NCI-H1105 treated with DMSO at 0.1 percent for 48 hours (cell line): ENCODE measurements at places on chromosomes 6 and 20.

GRCh38 chr6:43510827-43511163, 649 bp upstream of the LRRC73 start:
- peak; percentile 72 for DNase-seq

DNA sequence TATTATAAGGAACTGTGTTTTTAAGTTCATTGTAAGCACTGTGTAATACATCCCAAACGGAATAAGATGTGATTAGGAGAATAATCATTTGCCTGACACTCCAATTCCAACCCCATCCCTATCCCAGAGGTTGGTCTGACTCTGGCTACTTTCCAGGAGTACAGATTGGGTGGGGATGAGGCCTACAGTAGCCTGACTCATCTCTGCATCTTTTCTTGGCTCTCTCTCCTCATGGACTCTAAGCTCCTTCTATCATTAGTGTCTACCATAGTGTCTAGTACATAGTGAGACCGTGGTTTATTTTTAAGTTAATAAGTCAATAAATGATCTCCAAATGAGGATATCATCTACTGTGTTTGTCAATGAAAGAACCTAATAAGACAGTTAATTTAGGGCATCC, 92.2 kb upstream of the CNKSR3 start:
- DNase-seq = no peak

- no peak for DNase-seq
Observed at GRCh38 chr6:14713966-14714631, 531.8 kb upstream of the JARID2 start.

DNA sequence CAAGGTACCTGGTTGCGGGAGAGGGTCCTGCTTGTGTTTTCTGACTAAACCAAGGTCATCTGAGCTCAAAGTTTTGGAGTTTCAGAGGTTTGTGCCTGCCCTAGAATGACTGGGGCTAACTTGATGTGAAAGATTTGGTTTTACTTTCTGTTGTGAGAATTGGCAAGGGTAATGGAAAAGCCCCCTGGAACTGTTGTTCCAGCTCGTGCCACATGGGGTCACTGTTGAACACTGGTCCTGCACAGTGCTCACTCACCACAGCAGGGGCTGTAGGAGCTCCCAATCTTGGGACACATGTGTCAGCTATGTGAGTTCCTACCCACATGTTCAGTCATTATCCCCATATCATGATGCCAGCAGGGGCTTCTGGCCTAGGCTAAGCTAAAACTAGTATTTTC, 6.5 kb downstream of the TGM6 start:
- DNase-seq = peak; percentile 19

DNA sequence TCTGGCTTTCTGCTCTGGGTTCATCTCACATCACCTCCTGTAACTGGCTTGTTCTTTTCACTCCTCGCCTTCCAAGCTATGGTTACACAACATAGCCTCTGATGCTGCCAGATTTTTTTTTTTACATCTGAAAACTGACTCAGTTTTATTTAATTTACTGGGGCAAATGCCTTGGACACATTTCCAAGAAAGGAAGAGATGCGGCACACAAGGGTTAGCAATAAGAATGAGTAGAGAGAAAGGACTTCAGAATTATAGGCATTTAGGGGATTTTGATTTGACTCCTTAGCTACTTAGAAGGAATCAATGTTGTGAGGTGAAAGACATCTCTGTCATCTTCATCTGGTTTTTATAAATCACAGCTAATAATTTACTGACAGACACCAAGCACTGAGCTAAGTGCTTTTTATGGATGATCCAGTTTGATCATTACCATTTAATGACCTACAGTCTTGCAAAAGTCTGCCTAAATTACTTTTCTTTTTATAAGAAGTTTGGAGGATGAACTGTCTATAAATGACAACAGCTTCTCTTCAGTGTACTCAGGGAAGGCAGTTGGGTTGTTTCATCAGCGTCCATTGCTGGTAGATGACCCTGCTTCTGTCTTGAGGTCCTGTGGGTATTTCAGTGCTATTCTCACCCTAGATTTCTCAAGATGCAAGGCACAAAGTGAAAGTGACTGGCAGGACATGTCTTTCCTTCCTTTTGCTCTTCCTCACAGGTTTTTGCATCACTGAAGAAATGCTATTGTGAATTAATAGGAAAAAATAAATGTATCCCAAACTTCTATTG, 31.1 kb downstream of the LAMA4 start:
- no peak for DNase-seq

DNA sequence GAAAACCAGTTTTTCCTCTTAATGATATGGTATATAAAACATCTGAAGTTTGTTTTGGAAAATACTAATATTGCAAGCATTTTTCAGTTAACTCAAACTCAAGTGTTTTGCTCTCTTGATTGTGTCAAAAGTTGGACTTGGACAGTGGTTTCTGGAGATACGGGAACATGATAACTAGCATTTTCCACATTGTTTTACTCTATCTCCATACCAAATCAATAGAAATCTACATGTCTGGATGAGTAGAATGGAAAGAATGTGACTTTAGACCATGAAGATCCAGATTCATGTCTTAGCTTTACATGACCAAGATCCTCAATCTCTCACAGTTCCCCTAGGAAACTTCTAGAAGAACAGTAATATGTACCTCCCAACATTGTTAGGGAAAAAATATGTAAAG, 22.2 kb upstream of the FBXO30 start:
- DNase-seq = no peak

DNA sequence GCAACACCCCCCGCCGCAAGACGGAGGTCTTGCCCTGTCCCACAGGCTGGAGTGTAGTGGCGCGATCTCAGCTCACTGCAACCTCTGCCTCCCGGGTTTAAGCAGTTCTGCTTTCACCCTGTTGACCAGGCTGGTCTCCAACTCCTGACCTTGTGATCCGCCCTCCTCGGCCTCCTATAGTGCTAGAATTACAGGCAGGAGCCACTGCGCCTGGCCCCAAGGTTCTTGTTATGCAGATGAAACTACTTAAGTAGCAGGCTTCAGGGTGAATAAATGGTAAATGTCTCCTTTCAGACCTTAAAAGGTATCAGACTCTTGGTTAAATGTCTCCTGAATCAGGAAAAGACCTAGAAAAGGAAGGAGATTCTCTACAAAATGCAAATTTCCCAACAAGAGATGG, 95.4 kb upstream of the TMEM181 start:
- DNase-seq = no peak

DNA sequence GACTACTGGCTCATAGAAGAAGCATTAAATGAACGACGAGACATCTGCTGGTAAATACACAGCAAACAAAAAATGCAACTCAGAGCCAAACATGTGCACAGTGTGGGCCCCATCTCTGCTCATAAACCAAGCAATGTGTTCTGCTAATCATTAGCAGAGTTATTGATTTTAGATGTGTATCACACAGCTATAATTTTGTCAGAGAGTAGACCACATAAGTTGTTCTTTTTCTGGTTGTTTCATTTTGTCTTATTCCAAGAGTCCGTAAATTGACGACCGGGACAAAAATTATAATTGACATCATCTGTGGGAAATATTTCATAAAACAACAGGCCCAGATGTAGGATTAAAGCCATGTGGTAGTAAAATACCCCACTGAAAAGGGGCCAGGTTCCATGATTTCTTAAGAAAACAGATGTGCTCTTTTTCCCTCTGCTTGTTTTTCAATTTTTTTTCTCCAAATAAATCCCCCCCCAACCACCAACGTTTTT, 423.6 kb downstream of the HAO1 start:
- peak; percentile 19 for DNase-seq

GRCh38 chr6:23245572-23245971, 676.2 kb downstream of the HDGFL1 start:
- no peak for DNase-seq

GRCh38 chr6:131213501-131213990, 78.3 kb downstream of the AKAP7 start:
- no peak for DNase-seq

DNA sequence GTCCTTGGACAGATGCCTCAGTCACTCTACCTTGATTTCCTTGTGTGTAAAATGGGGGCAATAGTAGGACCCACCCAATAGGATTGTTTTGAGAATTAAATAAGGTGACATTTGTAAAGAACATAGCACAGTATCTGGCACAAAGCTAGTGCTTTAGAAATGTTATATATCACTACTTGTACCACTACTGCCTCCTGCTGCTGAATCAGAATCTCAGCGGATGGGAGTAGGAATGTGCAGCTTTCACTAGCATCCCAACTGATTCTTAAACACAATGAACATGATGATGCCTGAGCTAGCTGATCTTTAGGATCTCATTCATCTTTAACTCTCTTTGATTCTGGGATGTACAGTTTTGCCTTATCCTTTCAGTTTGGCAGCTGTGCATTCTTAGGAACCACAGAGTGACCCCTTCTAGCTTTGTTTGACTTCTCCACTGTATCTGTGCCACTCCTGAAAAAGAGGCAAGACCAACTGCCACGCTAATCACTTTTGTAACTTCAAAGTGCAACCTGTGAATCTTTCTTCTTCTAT, 7.2 kb downstream of the PBOV1 start:
- no peak for DNase-seq

DNA sequence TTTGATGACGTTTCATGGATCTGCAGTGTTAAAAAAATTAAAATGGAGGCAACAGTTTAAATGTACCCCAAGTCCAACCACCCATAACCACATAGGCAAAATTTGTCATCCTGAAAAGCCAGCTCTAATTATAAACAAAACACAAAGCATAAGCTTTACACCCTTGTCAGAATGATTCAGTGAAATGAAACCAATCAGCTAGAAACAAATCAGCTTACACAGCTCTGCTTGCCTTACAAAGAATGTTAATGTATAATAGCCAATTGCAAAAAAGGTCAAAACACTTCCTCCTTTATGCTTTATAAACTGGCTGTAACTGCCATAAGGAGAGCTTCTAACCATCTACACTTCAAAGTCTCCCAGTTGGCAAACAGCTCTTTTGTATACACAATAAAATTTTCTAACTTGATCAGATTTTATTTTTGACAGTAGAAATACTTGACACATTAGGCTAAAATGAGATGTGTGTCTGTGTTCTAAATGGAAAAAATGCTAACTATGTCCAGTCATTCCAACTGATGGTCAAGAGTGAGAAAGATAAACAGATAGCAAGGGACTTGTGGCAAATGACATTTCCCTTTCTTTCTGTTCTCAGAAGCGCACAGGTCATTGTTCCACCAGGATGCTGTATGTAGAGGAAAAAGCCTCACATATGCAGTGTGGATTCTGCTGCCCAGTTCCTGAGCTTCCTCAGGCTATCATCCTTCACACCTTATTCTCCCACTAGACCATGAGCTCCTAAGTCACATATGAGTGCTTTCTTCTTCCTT, 344.3 kb upstream of the ID4 start:
- no peak for DNase-seq

DNA sequence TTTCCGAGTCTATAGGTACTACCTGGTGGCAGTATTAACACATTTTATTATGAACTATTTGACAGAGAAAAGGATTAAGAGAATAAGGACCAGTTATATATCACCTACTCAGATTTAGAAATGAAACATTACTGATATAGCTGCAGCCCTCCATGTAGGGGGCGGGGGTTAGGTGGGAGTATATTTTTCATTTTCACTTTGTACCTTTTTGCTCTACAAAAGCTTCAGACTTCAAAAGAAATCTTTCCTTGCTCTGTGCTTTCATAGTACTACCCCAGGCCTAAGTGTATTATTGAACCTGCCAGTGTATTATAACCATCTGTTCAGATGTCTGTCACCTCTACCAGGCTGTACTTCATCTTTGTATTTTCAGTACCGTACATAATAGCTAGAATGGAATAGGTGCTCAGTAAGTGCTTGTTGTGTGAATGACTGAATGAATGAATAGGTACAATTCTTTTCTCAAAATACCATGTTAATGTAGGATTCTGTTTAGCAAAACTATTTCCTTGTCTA, 43.0 kb downstream of the CDKAL1 start:
- peak; percentile 39 for DNase-seq

GRCh38 chr6:83051377-83052172, 14.1 kb downstream of the UBE3D start:
- peak; percentile 58 for DNase-seq

GRCh38 chr6:40640599-40641227, 53.5 kb upstream of the LRFN2 start:
- DNase-seq = no peak

GRCh38 chr6:101445527-101445926, 52.0 kb downstream of the GRIK2 start:
- DNase-seq = no peak

GRCh38 chr20:36050436-36051317, 82.3 kb downstream of the CNBD2 start:
- peak; percentile 80 for DNase-seq
